ENCODE measurements at places on chromosomes 1 and 21.

GRCh38 chr1:4404854-4405590 is 249.4 kb upstream of the AJAP1 start:
- no peak for DNase-seq

- no peak for DNase-seq
These were observed 176.4 kb downstream of the ETS2 start for GRCh38 chr21:38982096-38982495.

GRCh38 chr1:118989006-118989815 is 1.1 kb upstream of the TBX15 start:
- DNase-seq = no peak

GRCh38 chr21:45699966-45700365 is 56.4 kb downstream of the PCBP3 start:
- DNase-seq = no peak

- DNase-seq = no peak
These were observed 8.0 kb downstream of the MED8 start for GRCh38 chr1:43381612-43382011.

DNA sequence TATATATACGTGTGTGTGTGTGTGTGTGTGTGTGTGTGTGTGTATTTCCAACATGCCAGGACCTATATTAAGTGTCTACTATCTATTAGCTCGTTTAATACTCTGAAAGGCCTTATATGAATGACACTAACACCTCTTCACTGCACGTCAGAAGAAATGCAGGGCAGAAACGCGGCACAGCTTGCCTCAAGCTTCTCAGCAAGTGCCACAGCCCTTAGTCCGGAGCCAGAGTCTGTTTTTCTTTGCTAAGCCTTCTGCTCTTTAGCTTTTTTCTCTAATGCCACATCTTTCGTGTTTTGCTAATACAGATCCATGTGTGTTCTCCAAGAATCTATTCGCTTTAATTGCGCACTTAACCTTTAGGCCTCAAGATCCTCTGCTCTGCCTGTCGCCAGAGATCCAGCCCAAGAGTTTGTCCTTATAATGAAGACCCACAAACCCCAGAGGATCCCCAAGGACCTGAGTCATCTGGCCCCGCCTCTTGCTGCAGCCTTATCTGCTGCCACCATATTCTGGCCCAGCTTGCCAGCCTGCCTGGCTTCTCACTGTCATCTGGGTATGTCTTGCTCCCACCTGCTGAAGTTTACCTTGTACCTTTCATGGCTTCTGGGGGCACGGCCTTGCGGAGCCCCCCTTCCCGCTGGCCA is 2.0 kb upstream of the TRIM58 start:
- DNase-seq = no peak

DNA sequence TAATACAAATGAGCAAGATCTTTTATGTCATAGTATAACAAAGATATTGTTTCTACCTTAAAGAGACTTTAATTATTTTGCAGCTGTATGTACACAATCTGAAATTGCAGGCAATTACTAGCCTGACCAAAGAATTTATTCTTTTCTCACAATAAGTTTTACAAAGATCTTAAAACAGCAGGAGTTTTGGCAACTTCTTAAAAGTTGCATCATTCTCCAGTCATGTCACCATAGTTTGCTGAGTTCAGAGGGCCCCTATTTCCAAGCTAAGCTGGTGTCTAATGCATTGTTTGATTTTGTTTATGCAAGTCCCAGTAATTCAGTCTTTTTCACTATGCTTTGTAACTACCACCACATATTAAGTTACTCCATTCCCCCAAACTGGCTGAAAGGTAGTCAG is 114.8 kb downstream of the DNAH14 start:
- no peak for DNase-seq

GRCh38 chr1:241627453-241628259 is 12.5 kb downstream of the CHML start:
- DNase-seq = no peak

GRCh38 chr1:22861764-22862440 is 110.8 kb downstream of the LACTBL1 start:
- DNase-seq = no peak

GRCh38 chr1:70819231-70819630 is 228.4 kb downstream of the PTGER3 start:
- no peak for DNase-seq
